Right renal cortex interstitium (tissue), 3 donors: ENCODE measurements at places on chromosomes 7 and 10.
A peak's percentile ranks its signal among the peaks of the same experiment; 100 is the strongest.

- no peak for DNase-seq
These were observed 60.1 kb upstream of the ARID5B start for GRCh38 chr10:61841338-61841875.

DNA sequence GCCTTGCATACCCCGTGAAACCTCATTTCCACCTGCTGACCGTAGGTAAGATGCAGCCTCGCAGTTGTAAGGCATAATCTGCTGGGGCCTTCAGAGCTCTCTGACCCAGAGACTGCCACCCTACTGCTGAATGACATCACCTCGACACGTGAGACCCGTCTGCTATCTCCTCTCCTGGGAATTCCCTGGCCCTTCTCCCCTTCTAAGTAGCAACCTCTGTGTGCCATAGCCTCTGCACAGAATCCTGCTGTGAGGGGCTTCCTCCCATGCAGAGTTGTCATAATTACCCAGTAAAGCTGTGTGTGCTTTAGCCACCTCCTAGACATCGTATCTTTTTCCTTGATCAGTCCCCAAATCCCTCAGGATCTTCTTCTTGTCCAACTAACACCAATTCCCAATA is 106.7 kb downstream of the CACNB2 start:
- no peak for DNase-seq

DNA sequence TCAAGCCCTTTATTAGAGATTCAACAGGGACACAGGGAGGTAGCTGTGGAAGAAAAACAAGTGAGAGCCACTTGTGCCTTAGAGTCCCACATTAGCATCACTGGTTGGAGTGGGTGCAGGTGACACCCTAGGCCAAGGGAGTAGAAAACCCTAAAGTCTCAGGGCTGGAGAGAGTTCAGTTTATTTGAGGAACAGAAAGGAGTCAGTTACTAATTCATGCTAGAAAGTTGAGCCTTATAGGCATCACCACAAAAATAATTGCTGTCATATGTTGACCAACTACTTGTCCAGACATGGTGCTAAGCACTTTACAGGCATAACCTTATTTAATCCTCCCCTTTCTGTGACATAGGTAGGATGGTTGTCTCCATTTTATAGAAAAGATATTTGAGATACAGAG is 20.9 kb upstream of the ACSL5 start:
- no peak for DNase-seq

DNA sequence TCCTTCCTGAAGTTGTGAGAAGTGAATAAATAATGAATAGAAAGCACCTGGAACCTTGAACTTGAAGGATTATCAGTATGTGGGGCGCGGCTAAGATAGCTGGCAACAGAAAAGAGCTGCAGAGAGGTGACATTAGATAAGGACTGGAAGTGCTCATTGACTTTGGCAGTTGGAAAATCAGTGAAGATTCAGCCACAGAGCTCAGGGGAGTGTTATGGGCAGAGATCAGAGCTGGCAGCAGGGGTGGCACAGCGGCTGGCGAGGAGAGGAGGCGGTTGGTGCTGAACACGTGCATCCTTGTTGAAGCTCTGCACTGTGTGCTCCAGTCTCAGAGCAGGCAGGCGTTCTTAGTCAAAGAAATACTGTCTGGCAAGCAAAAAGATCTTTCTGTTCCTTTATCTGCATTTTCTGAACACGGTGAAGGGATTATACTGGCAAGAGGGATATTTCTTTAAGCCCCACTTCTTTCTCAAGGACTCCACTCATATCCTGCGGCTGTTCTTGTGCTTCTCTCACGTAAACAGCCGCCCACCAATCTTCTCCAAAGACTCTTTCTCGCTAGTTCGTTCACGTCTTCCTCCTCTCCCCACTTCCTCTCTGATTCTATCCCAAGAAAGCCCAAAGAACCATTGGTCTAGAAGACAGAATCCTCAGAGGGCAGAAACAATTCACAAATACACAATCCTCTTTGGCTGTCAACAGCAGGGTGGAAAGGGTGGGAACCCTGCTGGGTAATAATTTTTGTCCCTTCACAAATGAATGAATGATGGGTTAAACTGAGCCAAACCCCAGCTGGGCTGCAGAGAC is 38.6 kb upstream of the ADD3 start:
- no peak for DNase-seq

DNA sequence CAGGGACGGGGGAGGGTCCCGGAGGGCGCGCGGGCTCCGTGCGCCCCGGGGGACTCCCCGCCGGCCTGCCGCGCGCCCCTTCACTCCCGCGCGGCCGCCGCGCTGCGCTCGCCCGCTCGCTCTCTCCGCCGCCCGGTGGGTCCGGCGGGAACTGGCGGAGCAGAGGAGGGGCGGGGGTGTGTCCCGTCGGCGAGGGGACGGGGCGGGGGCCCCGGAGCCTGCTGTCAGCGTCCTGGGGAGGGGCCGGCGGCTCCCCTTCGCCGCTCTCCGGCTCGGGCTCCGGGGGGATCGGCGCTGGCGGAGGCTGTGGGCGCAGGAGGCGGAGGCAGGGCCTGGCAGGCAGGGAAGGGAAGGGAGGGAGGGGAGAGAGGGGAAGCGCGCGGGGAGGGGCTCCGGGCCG is at the start of gene SH3PXD2A:
Gene SH3PXD2A, minus strand, starts transcription at position 153 of the 400 bp plus-strand sequence. CDS start 310 bp downstream, outside the sequence.
- DNase-seq: no peak

- no peak for DNase-seq
These were observed 142.2 kb upstream of the VWC2 start for GRCh38 chr7:49631071-49631815.

- DNase-seq: peak; percentile 76
These were observed 98.0 kb upstream of the ANLN start for GRCh38 chr7:36291387-36292316.

DNA sequence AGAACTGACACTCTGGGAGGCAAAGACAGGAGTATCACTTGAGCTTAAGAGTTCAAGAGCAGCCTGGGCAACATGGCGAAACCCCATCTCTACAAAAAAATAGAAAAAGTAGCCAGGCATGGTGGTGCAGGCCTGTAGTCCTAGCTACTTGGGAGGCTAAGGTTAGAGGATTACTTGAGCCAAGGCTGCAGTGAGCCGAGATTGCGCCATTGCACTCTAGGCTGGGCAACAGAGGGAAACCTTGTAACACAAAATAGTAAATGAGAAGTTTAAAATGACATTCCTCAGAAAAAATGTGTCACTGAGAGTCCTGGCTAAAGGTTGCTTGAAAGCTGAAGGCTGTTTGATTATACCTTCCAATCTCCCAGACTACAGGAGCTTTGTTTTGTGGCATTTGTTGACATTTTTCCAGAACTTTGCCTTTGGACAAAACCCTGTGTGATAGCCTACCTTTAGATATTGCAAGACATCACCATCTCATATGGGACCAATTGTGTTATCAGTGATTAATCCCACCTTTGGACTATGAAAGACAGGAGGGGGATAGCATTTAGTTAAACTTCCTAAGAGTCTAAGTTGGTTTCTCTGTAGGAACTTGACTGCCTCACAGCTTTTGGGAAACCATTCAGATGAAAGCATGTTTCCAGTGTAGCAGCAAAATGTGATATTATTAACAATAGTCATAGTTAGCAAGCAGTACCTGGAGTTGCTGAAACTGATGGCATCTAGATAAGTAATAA is 5.3 kb downstream of the TNKS2 start:
- no peak for DNase-seq

DNA sequence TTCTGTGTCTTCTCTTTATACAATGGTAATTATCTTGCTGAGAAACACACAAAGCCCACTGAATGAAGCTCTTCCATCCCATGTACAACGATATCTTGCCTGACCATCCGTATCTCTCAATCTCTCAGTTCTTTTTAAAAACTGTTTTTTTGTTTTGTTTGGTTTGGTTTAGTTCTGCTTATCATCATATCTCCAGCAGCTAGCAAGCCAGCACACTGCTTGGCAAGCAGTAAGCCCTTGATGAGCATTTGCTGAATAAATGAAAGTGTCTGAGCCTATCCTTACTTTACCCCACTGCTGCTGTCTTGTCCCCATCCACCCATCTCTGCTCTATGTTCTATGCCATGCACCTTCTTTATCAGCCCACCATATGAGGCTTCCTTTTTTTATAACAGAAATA is 34.2 kb downstream of the ITGB1 start:
- no peak for DNase-seq

DNA sequence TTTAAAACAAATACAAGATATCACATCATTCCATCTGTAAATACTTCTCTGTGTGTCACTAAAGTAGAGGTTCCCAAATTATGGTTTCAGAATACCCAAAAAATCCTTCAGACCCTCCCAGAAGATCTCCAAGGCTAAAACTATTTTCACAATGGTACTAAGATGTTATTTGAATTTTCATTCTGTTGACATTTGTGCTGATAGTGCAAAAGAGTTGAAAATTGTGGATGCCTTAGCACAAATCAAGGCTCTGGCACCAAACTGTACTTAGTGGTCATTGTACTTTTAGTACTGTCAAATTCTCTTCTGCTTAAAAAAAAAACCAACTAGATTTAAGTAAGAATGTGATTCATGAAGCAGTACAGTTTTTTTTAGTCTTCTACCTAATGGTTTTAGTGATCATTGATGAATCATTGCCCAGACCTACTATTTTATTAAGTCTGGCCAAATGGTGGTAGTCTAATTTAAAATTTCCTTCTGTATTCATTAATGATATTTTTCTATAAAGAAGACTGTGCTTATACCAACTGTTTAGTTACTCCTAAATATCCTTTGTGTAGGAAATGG is 50.5 kb downstream of the TPST1 start:
- no peak for DNase-seq

GRCh38 chr7:36825501-36825900 is 101.2 kb upstream of the AOAH start:
- DNase-seq: no peak

DNA sequence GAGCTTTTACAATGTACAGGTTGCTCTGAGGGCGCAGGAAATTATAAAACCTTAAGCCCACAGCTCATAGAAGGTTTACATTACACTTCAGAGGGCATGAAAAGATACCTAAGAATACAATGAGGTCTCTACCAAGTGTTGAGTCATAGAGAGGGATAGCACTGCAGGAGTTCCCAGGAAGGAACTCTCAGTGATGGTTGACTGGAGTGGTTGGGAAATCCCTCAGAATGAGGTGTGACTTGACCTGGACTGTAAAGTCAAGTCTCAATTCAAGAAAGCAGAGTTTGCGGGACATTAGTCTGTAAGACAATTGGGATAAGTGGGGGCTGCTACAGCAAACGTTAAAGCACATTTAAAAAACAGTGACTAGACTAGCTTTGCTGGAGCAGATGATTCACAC is 21.9 kb downstream of the TNKS2 start:
- DNase-seq: no peak

GRCh38 chr7:28981161-28981465 is 23.0 kb upstream of the TRIL start:
- DNase-seq: no peak

DNA sequence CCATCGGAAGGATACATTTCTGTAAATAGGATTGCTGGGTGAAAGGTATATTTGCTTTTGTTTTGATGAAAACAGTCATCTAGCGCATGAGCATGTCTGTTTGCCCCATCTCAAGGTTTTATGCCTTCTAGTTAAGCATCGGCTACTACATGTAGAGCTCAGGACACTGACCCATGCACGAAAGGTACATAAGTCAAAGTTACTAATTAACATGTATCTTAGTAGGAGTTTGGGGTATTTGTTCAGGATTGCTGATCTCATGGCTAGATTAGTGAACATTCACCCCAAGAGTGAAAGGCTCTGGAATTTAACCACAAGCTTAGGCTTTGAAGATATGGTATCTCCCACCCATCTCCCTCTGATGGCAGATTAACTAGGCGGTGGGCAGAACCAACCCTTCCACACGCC is 91.5 kb downstream of the RBM20 start:
- no peak for DNase-seq

GRCh38 chr7:136585954-136586670 is 282.3 kb upstream of the CHRM2 start:
- DNase-seq: no peak

DNA sequence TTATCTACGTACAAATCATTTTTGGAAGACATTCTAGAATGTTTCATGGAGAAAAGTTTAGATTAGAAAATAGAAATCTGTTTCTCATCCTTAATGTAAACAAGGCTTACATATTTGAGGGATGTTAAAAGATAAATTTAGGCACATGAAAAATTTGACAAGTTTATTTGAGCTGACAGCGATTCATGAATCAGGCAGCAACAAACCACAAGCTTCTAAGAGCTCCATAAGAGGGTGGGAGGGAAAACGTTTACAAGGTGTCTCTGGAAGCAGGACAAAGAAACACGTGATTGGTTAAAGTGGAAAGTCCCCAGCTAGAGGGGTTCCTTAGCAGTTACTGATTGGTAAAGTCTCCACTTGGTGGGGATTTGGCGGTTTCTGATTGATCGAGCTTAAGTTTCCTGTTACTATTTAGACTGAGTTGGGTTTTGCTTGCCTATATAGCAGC is 228.9 kb upstream of the PITRM1 start:
- no peak for DNase-seq

DNA sequence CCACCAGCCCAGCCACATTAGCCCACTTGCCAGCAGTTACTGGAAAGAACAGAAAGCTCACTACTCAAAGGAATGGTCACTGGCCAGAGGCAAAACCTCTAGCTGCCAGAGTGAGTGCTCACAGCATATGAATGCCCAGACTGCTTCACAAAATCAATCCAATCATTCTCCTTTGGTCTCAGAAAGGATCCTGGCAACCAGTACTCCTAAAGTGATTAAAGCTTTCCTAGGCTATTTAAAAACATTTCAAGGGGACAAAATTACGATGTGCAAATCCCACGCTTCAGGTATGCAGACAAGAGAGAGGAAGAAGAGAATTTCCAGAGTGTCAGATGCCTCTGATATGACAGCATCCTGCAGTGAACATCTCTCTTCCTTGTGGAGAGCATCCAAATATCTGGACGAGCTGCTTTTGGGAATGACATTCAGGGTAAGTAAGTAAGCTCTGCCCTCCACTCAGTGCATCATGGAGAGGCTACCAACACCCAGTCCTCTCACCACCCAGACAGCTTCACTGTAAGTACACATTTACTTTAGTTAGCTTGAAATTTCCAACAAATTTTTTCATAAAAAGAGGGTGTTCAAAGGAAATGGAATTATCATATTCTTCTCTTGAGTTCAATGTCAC is 25.1 kb downstream of the ICA1 start:
- DNase-seq: no peak

- DNase-seq: no peak
These were observed 33.1 kb downstream of the CACNA2D1 start for GRCh38 chr7:82410461-82410860.

- no peak for DNase-seq
These were observed 14.7 kb downstream of the BTBD16 start for GRCh38 chr10:122285506-122286444.

- DNase-seq: no peak
These were observed 194.1 kb downstream of the EMX2 start for GRCh38 chr10:117736655-117737054.

DNA sequence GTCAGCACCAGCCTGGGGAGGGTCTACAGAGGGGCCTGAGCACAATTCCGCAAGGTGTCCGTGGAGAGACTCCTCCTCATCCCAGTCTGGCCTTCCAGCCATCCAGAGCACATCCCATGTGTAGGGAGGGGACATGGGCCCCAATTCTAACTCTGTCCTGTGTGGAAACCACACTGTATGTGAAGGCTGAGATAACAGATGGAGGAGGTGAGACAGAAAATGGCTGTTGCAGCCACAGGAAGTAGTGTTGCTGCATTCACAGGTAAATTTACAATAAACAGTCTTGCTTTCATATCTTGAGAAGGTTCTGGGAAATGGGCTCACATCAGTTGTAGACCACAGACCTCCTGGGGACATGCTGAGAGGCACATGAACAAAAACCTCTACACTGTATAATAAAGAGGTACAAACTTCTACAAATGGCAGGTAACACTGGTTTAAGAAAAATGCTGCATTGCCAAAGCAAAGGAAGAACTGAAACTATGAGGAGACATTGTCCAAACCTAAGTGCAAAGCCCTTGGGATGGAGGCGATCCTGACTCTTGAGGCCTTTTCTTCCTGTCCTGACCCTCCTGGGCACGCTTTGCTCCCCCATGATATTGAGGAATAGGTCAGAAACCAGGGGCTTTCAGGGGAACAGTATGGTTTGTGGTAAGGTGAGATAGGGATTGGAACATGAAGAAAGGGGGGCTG is 21.6 kb upstream of the GIMAP2 start:
- DNase-seq: no peak
